ENCODE measurements at places on chromosomes 3 and 15.

- DNase-seq: no peak
Measured at GRCh38 chr3:62481962-62482361, 108.6 kb upstream of the FEZF2 start.

GRCh38 chr15:87287156-87287555 lies 969.4 kb downstream of the NTRK3 start:
- no peak for DNase-seq

GRCh38 chr15:74907163-74907870 lies 666 bp upstream of the FAM219B start:
- peak; percentile 30 for DNase-seq

- peak; percentile 32 for DNase-seq
Measured at GRCh38 chr15:101256757-101257156, 4.9 kb upstream of the CHSY1 start.

GRCh38 chr3:16150285-16150684 lies 24.2 kb upstream of the GALNT15 start:
- DNase-seq: no peak
